ENCODE measurements at places on chromosomes 16 and 17.

GRCh38 chr16:29989111-29989858, 6.1 kb downstream of the HIRIP3 start:
- no peak for DNase-seq

DNA sequence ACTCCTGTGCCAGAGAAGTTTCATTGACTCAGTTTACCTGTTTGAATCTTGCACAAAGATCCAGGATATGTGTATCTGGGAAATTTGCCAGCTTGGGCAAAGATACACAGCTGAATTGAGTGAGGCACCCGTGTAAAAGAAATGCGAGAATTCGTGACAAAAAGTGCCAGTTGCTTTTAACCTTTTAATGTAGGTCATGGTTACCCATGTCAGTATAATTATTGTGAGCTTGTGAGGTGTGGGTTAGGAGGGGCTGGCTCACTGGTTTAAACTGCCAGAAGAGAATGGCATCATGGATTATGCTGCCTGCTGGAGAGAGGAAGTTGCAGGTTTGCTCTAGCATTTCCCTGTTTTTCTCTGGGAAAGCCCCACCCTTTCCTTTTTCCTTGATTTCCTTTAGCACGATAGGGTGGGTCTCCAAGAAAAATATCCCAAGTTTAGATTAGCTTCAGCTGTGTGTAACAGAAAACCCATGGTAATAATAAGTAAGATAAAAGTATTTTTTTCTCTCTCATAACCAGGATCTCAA, 24.8 kb upstream of the NDRG4 start:
- DNase-seq = no peak

DNA sequence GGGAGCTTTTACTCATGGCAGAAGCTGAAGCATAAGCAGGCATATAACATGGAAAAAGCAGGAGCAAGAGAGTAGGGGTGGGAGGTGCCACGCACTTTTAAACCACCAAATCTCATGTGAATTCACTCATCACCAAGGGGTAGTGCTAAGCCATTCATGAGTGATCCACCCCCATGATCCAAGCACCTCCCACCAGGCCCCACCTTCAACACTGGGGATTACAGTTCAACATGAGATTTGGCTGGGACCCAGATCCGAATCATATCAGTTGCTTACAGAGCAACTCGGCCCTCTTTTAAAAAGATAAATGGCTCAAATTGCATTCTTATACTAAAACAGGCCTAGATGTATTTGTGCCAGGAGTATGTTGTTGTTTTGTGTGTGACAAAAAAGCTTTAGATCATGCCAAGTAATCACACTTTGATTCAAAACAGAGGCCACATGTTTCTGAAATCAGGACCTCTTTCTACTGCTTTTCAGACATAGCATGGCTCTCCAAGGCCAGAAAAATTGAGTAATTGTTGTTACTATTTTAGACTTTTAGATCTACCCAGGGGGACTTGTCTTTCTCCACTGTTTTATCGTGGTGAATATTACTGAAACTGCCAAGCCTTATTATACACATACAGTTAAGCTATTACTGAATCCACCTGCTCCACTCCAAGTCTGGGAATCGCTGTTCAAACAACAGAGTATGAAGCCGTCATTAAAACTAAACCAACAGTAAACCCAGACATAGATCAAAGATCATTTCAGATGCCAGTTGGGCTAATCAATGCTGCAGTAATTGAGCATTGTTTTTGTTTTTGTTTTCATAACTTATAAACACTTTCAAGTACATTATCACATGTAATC, 163.3 kb downstream of the KCNJ2 start:
- no peak for DNase-seq

- no peak for DNase-seq
Measured at GRCh38 chr16:56115817-56116576, 75.3 kb upstream of the GNAO1 start.

DNA sequence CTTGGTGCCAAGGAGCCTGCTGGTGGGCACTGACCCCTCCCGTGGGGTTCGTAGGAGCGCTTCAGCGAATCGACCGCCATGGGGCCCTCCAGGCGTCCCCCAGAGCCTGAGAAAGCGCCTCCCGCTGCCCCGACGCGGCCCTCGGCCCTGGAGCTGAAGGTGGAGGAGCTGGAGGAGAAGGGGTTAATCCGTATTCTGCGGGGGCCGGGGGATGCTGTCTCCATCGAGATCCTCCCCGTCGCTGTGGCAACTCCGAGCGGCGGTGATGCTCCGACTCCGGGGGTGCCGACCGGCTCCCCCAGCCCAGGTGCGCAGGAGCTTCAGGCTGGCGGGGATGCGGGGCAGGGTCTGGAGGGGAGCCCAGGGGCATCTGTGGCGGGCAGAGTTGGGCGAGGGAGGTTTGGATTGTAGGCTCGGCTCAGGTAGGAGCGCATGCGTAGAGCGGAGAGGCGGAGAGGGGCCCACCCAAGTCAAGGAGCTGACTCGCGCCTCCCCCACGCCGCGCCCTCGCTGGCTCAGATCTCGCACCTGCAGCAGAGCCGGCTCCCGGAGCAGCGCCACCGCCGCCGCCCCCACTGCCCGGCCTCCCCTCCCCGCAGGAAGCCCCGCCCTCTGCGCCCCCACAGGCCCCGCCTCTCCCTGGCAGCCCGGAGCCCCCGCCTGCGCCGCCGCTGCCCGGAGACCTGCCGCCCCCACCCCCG, 19.8 kb downstream of the FMNL1 start:
- DNase-seq = no peak

- no peak for DNase-seq
Measured at GRCh38 chr16:3610698-3611145, 684 bp downstream of the SLX4 start.

DNA sequence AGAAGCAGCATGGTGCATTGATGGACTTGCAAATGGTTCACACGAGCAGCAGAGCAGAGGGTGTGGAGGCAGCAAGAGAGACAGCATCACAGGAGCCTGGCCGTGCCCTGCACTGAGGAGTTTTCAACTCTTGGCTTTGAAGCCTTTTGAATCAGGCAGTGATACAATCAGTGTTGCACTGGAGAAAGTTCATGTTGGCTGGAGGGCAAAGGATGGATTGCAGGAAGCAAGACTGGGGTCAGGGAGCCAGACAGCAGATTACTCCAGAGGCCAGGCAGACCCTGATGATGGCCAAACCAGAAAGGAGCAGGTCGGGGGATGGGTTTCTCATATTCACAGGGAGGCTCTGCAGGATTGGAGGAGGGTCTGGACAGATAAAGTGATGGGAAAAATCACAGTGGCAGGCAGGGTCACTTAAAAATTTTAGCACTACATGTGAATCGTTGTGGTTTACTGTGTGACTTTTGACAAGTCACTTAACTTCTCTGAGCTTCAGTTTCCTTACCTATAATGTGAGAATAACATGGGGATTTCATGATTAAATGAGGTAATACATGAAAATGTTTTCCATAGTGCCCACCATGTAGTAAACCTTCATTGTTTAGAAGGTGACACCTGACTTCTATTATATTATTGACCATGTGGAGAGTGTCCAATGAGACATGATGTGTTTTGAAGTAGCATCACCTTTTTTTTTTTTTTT, 125.3 kb downstream of the SALL1 start:
- no peak for DNase-seq

GRCh38 chr17:80036715-80037477, 454 bp downstream of the CCDC40 start:
- no peak for DNase-seq

DNA sequence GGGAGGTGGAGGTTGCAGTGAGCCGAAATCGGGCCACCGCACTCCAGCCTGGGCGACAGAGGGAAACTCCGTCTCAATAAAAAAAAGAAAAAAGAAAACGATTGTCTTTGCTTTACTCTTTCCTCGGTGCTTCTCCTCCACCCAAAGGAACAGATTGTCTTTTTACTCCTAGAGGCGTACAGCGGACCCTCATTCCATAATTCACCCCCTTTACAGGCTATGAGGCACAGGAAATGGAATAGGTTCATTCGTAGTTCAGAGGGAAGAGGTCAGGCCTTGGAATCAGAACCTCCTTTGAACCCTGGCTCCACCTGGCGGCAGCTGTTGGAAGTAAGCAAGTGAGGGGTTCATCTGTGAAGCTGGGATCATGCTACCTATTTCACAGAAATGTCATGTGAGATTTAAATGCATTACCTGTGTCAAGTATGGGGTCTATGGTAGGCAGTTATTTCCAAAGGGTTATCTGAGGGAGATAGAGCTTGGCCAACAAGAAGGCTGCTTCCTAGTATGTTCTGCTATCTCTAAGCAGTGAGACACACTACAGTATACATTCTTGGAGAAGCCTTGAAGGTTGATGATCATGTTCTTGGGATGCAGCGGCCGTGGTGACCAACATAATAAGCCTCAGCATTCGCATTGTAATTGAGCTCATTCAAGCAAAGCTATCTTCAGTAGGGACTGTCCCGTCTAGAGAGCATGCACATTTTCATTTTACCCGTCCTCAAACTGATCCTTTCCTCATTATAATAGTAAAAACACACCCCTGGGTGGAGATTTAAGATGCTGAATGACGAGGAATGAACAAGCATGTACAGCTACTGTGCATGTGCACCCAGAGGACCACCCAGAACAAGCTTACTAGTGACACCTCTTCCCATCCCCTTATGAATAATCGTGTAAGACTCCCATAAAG, 18.7 kb upstream of the ZNF689 start:
- DNase-seq = no peak

- no peak for DNase-seq
Measured at GRCh38 chr17:2056206-2057174, 1.6 kb downstream of the HIC1 start.

DNA sequence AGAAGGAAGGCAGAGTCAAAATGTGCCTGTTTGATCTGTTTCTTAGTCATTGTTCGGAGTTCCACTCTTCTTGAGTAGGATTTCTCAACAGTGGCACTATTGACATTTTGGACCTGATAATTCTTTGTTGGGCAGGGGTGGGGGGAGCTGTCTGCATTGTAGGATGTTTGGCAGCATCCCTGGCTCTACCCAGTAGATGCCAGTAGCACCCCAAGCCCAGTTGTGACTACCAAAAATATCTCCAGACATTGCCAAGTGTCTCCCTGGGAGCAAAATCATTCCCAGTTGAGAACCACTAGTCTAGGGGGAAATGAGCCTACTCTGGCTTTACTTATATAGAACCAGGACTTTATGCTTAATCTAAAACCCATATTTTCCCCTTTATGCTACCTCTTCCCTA, 1.1 kb upstream of the GFOD2 start:
- no peak for DNase-seq

- DNase-seq = no peak
Measured at GRCh38 chr16:24308200-24308599, 52.1 kb downstream of the CACNG3 start.

- no peak for DNase-seq
Measured at GRCh38 chr17:45934044-45934979, 40.0 kb downstream of the MAPT start.

- DNase-seq = no peak
Measured at GRCh38 chr17:7217113-7217987, 2.3 kb downstream of the DLG4 start.

DNA sequence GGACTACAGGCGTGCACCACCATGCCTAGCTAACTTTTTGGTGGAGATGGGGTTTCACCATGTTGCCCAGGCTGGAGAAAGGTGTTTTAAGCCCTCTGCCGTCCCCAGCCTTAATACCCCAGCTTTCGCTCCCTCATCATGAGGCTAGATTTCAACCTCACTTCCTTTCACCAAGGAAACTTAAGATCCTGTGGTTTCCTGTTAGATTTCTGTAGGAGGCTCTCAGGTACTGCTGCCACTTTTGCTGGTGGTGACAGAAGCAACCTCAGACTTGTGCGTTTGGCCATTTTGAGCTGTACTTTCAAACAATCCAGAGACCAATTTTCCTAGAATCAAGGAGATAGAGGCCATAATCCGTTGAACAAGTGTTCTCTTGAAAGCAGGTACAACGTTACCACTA, 36.2 kb downstream of the MPHOSPH6 start:
- no peak for DNase-seq

GRCh38 chr16:51542981-51543815, 392.1 kb upstream of the SALL1 start:
- no peak for DNase-seq

- no peak for DNase-seq
Measured at GRCh38 chr16:85465328-85466303, 147.5 kb upstream of the GSE1 start.

DNA sequence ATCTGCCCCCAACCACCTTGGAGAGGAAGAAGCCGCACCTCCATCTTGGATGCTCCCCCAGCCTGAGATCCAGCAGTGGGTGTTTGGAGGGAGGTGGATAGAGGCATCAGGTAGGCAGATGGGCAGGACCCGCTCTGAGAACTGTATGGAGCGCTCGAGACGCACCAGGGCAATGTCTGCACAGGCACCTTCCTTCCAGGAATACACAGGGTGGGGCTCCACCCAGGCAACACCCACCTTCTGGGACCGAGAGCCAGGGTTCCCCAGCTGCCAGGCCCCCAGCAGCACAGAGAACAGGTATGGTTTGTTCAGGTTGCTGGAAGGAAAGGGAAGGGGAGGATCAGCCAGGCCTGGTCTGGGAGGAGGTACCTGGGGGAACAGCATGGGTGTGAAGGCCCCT, 2.4 kb downstream of the PRSS22 start:
- no peak for DNase-seq

DNA sequence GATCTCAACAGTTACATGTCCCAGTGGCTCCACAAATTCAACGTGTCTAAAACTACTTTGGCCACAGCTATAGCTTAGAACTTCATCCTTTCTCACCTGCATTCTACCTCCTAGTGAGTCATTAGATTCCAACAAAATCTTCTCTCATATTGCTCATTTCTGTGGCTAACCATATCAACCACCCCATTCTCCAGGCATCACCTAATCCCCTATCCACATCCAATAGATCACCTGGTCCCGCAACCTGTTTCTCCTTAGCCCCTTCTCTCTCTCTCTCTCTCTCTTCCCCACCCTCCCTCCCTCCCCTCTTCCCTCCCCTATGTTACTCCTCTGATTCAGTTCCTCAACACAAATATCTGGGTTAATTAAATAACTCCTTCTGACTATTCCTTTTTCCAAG, 64.6 kb downstream of the ANKFN1 start:
- DNase-seq = no peak

DNA sequence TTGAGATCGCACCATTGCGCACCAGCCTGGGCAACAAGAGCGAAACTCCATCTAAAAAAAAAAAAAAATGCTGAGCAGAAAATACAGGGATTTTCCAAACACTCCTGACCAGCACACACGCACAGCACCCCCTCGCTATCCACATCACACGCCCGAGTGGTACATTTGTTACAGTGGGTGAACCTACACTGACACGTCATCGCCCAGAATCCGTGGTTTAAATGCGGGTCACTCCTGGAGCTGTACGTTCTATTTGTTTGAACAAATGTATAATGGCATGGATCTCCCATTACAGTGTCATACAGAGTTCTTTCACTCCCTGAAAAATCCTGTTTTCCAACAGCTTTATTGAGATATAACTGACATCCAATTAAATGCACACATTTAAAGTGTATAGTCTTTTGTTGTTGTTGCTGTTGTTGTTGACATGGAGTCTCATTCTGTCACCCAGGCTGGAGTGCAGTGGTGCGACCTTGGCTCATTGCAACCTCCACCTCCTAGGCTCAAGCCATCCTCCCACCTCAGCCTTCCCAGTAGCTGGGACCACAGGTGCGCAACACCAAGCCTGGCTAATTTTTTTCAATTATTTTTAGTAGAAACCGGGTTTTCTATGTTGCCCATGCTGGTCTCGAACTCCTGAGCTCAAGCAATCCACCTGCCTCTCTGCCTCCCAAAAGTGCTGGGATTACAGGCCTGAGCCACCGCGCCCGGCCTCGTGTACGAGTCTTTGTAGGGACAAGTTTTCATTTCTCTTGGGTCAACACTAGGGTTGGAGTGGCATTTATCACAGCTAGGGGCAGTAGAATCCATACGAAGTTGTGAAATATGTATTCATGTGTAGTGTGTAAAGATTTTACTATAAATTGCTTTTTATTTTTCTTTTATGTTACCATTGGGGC, 4.4 kb upstream of the CARHSP1 start:
- no peak for DNase-seq

- no peak for DNase-seq
Measured at GRCh38 chr17:45868276-45868675, 23.6 kb downstream of the SPPL2C start.
